ENCODE measurements at places on chromosomes 13 and 19.

GRCh38 chr19:7507884-7508283, 8.0 kb upstream of the ZNF358 start:
- no peak for DNase-seq

DNA sequence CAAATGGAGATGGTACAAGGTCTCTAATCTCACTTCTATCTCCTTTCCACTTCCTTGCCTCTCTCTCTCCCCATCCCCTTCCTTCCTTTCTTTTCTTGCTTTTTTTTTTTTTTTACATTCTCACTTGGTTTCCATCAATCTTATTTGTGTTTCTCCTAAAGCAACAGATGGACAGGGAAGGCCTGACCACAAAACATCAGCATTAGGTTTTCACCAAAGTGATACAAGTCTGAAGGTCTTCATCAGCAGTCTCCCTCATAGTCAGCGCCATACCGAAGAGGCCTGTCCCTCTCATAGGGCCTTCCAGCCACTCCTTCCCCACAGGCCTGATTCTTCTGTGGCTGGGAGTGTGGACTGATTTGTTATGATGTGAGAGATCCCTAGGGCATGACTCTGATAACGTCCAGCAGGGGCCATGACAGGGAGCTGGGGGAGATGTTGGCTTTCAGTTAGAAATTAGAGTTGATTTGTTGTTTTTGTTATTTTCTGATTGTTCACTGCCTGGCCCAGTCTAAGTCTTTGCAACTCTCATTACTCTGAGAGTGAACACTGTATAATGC, 158.7 kb downstream of the SLC7A1 start:
- DNase-seq: no peak

DNA sequence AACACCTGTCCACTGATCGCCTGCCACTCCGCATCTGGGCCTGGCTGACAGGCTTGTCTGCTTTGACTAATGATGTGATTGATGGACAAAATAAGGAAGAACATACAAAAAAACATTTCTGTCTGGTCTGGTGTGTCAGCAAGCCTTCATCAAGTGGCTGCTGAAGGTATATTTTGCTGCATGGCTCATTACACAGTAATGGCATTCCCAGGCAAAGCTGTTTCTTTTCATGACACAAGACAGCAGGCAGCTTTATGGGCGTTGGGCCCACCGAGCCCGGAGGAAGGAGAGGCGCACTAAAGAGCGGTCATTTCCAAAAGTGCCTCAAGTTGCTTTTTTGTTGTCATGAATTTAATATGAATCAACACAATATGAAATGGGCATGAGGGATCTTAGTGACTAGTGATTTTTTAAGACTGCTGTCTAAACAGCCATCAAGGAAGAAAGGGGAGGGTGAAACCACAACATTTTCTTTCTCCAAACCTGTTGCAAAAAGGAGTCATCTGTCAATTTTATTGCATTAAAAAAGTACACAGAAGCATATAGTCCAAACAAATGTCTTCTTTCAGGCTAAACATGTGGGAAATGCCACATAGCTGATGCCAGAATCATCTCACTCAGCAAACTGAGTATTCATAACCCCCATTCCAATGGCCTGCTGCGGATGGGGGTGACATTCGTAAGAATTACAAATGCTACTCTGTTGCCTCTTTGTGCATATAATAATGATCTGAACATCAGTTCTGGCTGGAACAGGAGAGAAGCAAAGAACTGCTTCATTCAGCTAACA, 476.6 kb downstream of the ZNF536 start:
- DNase-seq: no peak

DNA sequence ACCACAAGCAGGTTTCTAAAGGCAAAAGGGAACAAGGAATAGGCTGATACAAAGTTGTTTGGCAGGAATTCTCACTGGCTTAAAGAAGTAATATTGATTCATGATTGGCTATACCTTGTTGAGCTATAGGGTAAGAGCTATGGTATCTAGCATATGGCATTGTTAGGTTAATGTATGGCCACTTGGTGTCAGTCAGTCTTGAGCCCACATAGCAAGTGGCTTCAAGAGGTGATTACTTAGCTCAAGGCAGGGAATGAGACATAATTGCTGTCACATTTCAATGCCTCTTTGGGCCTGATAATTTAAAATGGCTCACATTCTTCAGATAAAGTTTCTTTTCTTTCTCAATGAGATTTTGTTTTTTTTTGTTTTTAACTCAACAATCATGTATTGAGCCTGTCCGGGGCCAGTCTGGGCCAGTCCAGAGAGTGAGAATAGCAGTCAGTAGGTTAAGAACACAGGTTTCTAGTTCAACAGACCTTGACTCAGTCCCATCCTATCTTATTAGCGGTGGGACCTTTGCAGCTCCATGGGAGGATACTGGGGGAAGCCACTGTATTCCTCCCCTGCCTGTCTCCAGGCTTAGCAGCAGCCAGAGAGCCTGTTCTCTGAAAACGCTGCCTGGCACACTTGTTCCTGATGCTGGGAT, 45.8 kb upstream of the RCBTB2 start:
- no peak for DNase-seq

GRCh38 chr13:96835546-96835945, 158.7 kb downstream of the OXGR1 start:
- DNase-seq: no peak

- no peak for DNase-seq
These were observed 14.8 kb downstream of the FSD1 start for GRCh38 chr19:4319067-4319718.

GRCh38 chr13:50358231-50359040, 343.2 kb downstream of the KCNRG start:
- DNase-seq: no peak

DNA sequence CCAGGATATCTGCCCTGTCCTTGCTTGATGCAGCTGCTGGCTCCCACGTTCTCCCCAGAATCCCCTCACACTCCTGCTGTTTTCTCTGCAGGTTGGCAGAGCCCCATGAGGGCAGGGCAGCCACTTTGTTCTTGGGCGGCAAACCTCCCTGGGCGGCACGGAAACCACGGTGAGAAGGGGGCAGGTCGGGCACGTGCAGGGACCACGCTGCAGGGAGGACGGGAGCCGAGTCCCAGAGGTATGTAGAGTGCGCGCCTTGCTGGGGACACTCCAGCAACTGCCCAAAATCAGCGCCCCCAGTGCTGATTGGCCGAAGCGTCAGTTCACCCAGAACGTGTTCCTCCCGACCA, 30.3 kb upstream of the MIER2 start:
- DNase-seq: no peak

- DNase-seq: no peak
These were observed 294.0 kb downstream of the ENOX1 start for GRCh38 chr13:43492745-43493144.

GRCh38 chr13:63198071-63198470, 1782.4 kb upstream of the PCDH20 start:
- DNase-seq: no peak

DNA sequence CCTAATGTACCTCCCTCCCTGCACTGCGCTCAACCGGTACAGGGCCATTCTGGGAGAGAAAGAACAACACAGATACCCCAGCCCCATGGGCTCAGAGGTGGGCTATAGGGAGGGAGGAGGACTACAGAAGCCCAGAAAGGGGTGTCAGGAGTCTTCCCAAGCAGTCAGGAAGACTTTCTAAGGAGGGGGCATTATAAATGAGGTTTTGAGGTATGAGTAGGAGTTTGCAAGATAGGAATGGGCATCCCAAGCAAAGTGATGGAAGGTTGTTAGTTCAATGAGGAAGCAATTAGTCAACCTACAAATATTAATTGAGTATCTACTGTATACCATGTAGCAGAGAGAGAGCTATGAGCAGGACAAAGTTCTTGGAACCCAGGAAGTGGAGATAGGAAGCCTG, 6.3 kb upstream of the B3GNT3 start:
- DNase-seq: no peak

GRCh38 chr13:31267126-31267784, 67.5 kb downstream of the B3GLCT start:
- DNase-seq: no peak

DNA sequence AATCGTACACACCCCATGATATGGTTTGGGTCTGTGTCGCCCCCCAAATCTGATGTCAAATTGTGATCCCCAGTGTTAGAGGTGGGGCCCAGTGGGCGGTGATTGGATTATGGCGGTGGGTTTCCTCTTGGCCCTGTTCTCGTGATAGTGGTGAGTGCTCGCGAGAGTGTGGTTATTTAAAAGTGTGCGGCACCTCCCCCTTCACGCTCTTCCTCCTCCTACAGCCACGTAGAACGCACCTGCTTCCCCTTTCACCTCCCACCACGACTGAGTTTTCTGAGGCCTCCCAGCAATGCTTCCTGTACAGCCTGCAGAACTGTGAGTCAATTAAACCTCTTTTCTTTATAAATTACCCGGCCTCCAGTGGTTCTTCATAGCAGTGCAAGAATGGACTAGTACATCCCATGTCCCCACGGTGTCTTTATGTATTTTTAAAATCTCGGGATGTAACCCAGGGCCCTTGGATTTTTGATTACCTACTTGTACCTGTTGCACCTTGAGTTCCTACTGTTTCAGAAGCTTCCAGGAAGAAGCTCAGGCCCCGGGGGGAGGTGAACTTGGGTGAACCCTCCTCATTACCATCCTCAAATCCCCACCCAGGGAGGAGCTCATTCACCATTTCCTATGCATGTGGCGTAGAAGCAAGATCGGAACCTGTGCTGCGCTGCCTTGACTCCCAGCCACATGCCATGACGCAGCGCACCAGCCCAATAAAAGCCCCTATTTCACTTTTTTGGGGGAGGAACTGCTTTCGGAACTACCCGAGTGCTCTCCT, 52.4 kb downstream of the TEX29 start:
- DNase-seq: no peak

- peak; percentile 77 for DNase-seq
These were observed 13.1 kb downstream of the EPS8L1 start for GRCh38 chr19:55088543-55089341.

- DNase-seq: no peak
These were observed 182.5 kb downstream of the KCNRG start for GRCh38 chr13:50197705-50198104.

DNA sequence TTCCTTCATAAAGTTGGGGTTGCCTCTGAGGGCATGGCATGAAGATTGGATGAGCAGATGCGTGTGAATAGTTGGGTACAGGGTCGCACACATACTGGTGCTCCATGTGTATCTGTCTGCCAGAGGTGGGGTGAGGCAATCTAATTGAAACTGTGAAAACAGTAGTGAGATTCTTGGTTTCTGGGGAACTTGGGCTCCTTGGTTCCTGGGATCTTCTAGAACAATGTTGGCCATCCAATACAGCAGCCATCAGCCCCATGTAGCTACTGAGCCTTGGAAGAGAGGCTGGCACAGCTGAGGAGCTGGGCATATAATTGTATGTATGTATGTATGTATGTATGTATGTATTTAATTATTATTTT, 616 bp downstream of the FCHO1 start:
- no peak for DNase-seq

- no peak for DNase-seq
These were observed 117.1 kb downstream of the STARD13 start for GRCh38 chr13:33168321-33168960.

- DNase-seq: no peak
These were observed 8.4 kb upstream of the HTR2A start for GRCh38 chr13:46905249-46905648.

DNA sequence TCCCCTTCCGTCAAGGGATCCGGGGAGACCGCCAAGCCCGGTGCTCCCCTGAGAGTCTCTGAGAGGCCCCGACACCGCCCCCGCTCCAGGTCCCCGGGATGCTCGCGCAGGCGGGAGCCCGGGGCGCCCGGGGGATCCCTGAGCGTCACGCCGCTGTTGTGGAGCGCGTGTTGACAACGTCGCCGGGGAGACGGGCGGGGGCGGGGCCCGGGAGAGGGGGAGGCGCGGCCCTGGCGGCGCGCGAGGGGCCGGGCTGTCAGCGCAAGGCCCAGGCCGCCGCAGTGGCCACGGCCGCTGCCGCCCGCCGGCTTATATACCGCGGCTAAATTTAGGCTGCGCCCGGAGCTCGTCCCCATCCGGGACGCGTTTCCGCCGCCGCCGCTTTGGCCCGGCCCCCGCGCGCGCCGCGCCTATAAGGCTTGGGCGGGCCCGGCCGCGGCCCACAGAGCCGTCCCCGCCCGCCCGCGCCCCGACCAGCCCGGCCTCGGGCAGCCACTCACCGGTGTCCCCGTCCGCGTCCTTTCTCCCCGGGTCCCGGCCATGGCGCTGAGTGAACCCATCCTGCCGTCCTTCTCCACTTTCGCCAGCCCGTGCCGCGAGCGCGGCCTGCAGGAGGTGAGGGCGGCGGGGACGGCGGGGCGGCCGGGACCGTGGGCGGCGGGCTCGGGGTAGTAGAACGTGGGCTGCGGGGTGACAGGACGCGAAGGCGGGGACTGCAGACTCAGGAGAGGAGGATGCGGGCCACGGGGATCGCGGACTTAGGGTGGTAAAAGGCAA, at the start of gene KLF2:
Gene KLF2, plus strand, starts transcription at position 443 of the 777 bp plus-strand sequence. Its CDS starts 98 bp downstream, at position 541.
- DNase-seq: peak; percentile 93

- no peak for DNase-seq
These were observed 20.6 kb upstream of the ADGRE1 start for GRCh38 chr19:6866741-6867151.

DNA sequence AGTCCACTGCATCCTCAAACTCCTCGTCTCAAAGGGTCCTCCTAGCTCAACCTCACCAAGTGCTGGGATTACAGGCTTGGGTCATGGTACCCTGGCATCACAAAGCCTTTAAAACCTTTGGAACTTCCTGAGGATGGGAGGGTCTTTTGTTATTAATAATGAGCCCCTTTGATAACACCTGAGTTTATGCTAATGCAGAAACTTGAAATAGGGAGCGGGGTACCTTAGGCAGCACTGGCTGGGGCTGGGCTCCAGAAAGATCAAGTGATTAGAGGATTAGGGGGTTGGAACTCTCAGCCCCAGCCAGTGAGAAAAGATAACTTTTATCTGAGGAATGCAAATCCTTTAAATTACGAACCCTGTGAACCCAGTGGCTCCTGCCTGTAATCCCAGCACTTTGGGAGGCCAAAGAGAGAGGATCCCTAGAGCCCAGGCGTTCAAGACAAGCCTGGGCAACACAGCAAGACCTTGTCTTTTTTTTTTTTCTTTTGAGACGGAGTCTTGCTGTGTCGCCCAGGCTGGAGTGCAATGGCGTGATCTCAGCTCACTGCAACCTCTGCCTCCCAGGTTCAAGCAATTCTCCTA, 9.3 kb upstream of the PSPC1 start:
- no peak for DNase-seq

- DNase-seq: no peak
These were observed 866 bp upstream of the LMO7 start for GRCh38 chr13:75635101-75635827.
